Esophagus muscularis mucosa (tissue), 4 donors: ENCODE measurements at places on chromosomes 5 and 9.
A peak's percentile ranks its signal among the peaks of the same experiment; 100 is the strongest.

GRCh38 chr5:40497573-40497972 is 182.1 kb upstream of the PTGER4 start:
- no peak for DNase-seq
- H3K36me3 ChIP-seq, result no peaks in the 10 kb centered on the region
- no peak overlapping the region for H3K4me3 ChIP-seq
- H3K27me3 ChIP-seq, result no peaks in the 10 kb centered on the region
- H3K27ac ChIP-seq, result no peak overlapping the region
- H3K4me1 ChIP-seq, result no peaks in the 10 kb centered on the region

GRCh38 chr9:94920420-94921091 is 194.1 kb downstream of the AOPEP start:
- no peaks in the 10 kb centered on the region for H3K27me3 ChIP-seq
- H3K27ac ChIP-seq, result peak overlapping the region; percentile 85

- no peak overlapping the region for H3K27ac ChIP-seq
- no peaks in the 10 kb centered on the region for H3K36me3 ChIP-seq
- H3K4me3 ChIP-seq, result no peak overlapping the region
- no peaks in the 10 kb centered on the region for H3K27me3 ChIP-seq
Measured at GRCh38 chr5:81226286-81226685, 6.8 kb upstream of the CKMT2 start.

DNA sequence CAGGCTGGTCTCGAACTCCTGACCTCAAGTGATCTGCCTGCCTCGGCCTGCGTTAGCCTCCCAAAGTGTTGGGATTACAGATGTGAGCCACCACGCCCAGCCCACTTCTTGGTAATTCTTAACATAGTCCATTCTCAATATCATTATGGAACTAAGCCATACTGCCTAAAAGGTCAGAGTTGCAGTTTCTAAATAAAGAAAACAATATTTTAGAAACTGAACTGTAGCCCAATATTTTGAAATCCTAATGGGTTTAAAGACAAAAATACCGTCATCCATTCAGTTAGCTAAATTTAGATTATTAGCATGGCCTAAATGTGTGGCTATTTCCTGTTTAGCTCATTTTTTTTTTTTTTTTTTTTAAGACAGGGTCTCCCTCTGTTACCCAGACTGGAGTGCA is 99.5 kb downstream of the USP20 start:
- no peak for DNase-seq
- H3K27me3 ChIP-seq, result no peaks in the 10 kb centered on the region
- peaks cover 2% of the 10 kb centered on the region for H3K36me3 ChIP-seq
- H3K27ac ChIP-seq, result peak overlapping the region; percentile 73

DNA sequence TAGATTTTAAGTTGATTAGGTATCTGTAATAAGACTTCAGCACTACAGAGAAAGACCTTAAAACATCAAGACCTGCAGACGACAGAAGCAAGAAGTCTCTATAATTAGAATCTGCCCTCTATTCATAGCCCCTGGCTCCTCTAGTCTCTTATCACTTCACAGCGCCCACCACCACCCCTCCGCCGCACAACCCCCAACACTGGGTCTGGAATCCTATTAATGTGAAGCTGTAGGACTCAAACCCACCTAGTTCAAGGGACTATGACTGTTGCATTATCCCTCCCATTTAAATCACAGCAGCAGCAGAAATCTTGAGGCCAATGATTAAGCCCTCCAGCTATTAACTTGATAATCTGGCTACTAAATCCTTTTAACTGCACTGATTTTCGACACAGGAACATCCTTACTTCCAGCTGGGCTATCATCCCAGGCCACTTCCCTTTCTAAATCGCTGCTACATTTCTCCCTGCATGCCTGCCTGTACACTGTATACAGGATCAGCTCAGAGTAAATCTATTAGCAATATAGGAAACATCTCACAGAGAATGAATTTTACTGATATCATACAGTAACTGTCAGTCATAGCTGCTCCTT is 159.5 kb upstream of the GRAMD2B start:
- no peak for DNase-seq
- no peak overlapping the region for H3K27ac ChIP-seq
- no peaks in the 10 kb centered on the region for H3K27me3 ChIP-seq
- no peaks in the 10 kb centered on the region for H3K4me1 ChIP-seq
- H3K4me3 ChIP-seq, result no peak overlapping the region
- no peaks in the 10 kb centered on the region for H3K36me3 ChIP-seq

GRCh38 chr9:99354104-99354503 is 132.0 kb downstream of the SEC61B start:
- peaks cover 3% of the 10 kb centered on the region for H3K4me1 ChIP-seq
- H3K4me3 ChIP-seq, result no peak overlapping the region

- DNase-seq, result peak; percentile 39
- no peaks in the 10 kb centered on the region for H3K36me3 ChIP-seq
- no peak overlapping the region for H3K27ac ChIP-seq
- H3K4me3 ChIP-seq, result no peak overlapping the region
Measured at GRCh38 chr5:73232266-73233041, 59.5 kb downstream of the TMEM174 start.

GRCh38 chr5:125331987-125332598 is 585.7 kb upstream of the ZNF608 start:
- no peak overlapping the region for H3K4me3 ChIP-seq
- peaks cover 18% of the 10 kb centered on the region for H3K4me1 ChIP-seq
- no peak for DNase-seq
- no peaks in the 10 kb centered on the region for H3K36me3 ChIP-seq
- H3K27me3 ChIP-seq, result no peaks in the 10 kb centered on the region

GRCh38 chr5:81388169-81388568 is 5.8 kb downstream of the ACOT12 start:
- DNase-seq, result no peak
- H3K4me3 ChIP-seq, result no peak overlapping the region
- no peaks in the 10 kb centered on the region for H3K36me3 ChIP-seq
- H3K4me1 ChIP-seq, result no peaks in the 10 kb centered on the region
- H3K27ac ChIP-seq, result no peak overlapping the region
- peaks cover 43% of the 10 kb centered on the region for H3K27me3 ChIP-seq

- H3K27ac ChIP-seq, result no peak overlapping the region
- H3K27me3 ChIP-seq, result no peaks in the 10 kb centered on the region
- H3K36me3 ChIP-seq, result no peaks in the 10 kb centered on the region
- no peak for DNase-seq
- H3K4me1 ChIP-seq, result no peaks in the 10 kb centered on the region
Measured at GRCh38 chr9:123695386-123695785, 234.5 kb downstream of the DENND1A start.

GRCh38 chr9:673264-673965 is 168.1 kb upstream of the DMRT1 start:
- H3K27ac ChIP-seq, result peak overlapping the region; percentile 49
- peaks cover 30% of the 10 kb centered on the region for H3K4me1 ChIP-seq
- no peak overlapping the region for H3K4me3 ChIP-seq
- no peak for DNase-seq
- no peaks in the 10 kb centered on the region for H3K36me3 ChIP-seq
- H3K27me3 ChIP-seq, result no peaks in the 10 kb centered on the region

- no peaks in the 10 kb centered on the region for H3K27me3 ChIP-seq
- H3K27ac ChIP-seq, result peak overlapping the region; percentile 2
- peaks cover 23% of the 10 kb centered on the region for H3K4me1 ChIP-seq
- H3K36me3 ChIP-seq, result no peaks in the 10 kb centered on the region
- no peak overlapping the region for H3K4me3 ChIP-seq
Measured at GRCh38 chr9:110078604-110079003, 129.4 kb downstream of the C9orf152 start.

- H3K27ac ChIP-seq, result no peak overlapping the region
- no peaks in the 10 kb centered on the region for H3K36me3 ChIP-seq
- no peaks in the 10 kb centered on the region for H3K4me1 ChIP-seq
- no peaks in the 10 kb centered on the region for H3K27me3 ChIP-seq
- no peak for DNase-seq
Measured at GRCh38 chr9:111854799-111855198, 41.8 kb upstream of the UGCG start.

DNA sequence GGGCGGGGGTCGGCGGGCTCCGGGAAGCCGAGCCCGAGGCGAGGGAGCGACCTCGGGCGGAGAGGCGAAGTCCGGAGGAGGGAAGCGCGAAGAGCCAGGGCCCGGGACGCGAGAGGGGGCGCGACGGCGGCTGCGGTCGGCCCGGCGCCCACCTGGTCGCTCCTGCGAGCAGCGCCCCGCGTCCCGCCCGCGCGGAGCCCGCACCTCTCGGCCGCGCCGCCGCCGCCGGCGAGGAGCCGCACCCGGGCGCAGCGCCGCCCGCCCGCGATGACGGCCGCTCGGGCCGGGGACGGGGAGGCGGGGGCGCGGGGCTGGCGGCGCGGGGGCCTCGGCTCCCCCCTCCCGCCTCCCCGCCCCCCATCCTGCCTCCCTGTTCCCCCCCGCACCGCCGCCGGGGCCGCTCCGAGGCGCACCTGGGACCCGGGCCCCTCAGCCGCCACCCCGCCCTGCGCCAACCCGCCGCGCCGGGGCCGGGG is 2.6 kb downstream of the NR5A1 start:
- H3K27me3 ChIP-seq, result peaks cover 37% of the 10 kb centered on the region
- no peaks in the 10 kb centered on the region for H3K36me3 ChIP-seq
- DNase-seq, result no peak

GRCh38 chr5:1017691-1018455 is 9.3 kb downstream of the NKD2 start:
- H3K27me3 ChIP-seq, result no peaks in the 10 kb centered on the region
- no peaks in the 10 kb centered on the region for H3K4me1 ChIP-seq
- no peaks in the 10 kb centered on the region for H3K36me3 ChIP-seq
- no peak for DNase-seq
- H3K4me3 ChIP-seq, result no peak overlapping the region

GRCh38 chr5:22852807-22853660 is at the start of gene CDH12:
Gene CDH12, minus strand, starts transcription at chr5:22853344.
- no peak for DNase-seq
- H3K36me3 ChIP-seq, result no peaks in the 10 kb centered on the region
- no peaks in the 10 kb centered on the region for H3K27me3 ChIP-seq

GRCh38 chr9:127966416-127967150 is 14.2 kb downstream of the EEIG1 start:
- H3K36me3 ChIP-seq, result no peaks in the 10 kb centered on the region
- H3K4me3 ChIP-seq, result no peak overlapping the region
- H3K4me1 ChIP-seq, result peaks cover 100% of the 10 kb centered on the region
- no peaks in the 10 kb centered on the region for H3K27me3 ChIP-seq
- peak overlapping the region; percentile 91 for H3K27ac ChIP-seq

GRCh38 chr9:133322701-133323100 is 13.3 kb downstream of the SURF6 start:
- no peak overlapping the region for H3K4me3 ChIP-seq
- no peak for DNase-seq
- H3K27me3 ChIP-seq, result peaks cover 4% of the 10 kb centered on the region
- no peaks in the 10 kb centered on the region for H3K36me3 ChIP-seq

DNA sequence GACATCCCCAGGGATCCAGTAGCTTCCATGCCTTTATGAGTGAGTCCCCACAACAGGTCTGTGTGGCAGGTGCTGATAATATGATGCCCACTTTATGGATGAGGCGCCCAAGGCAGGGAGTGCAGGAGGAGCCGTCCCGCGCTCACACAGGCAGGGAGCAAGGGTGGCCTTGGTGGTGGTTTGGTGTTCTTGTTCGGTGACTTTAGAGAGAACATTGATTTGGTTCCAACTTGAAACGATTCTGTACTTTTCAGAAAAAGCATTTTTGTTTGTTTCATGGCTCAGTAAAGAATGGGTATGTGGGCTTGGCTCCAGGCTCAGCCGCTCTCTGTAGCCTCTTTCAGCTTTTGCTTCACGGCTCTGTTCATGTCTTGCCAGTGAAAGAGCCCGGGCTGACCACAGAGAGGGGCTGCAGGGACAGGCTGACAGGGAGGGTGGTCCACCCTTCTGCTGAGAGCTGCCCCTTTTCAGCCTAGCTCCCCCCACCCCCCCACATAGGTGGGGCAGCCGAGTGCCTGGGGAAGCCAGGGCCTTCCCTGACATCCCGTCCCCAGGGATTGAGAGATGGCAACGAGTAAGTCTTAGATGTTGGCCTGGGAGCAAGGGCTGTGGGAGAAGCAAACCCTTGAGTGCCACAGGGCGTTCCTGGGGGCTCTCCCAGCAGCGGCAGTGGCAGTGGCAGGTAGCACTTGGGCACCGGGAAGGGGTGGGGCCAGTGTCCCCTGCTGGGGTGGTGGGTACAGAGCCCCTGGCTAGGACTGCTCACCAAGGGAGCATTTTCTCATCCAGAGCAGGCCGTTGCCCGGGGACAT is 28.0 kb downstream of the NCS1 start:
- peaks cover 8% of the 10 kb centered on the region for H3K36me3 ChIP-seq
- peak overlapping the region; percentile 22 for H3K4me3 ChIP-seq
- DNase-seq, result no peak
- no peaks in the 10 kb centered on the region for H3K27me3 ChIP-seq

GRCh38 chr9:137470785-137471184 is 11.7 kb upstream of the NSMF start:
- no peak for DNase-seq
- no peak overlapping the region for H3K27ac ChIP-seq
- no peaks in the 10 kb centered on the region for H3K36me3 ChIP-seq
- no peaks in the 10 kb centered on the region for H3K4me1 ChIP-seq

GRCh38 chr5:127839496-127840197 is 136.5 kb downstream of the CCDC192 start:
- no peaks in the 10 kb centered on the region for H3K36me3 ChIP-seq
- DNase-seq, result no peak
- H3K27ac ChIP-seq, result no peak overlapping the region
- H3K27me3 ChIP-seq, result no peaks in the 10 kb centered on the region
- peaks cover 6% of the 10 kb centered on the region for H3K4me1 ChIP-seq

GRCh38 chr9:103444176-103444575 is 449.0 kb downstream of the CYLC2 start:
- H3K36me3 ChIP-seq, result no peaks in the 10 kb centered on the region
- no peak overlapping the region for H3K4me3 ChIP-seq
- no peak overlapping the region for H3K27ac ChIP-seq
- H3K4me1 ChIP-seq, result no peaks in the 10 kb centered on the region

DNA sequence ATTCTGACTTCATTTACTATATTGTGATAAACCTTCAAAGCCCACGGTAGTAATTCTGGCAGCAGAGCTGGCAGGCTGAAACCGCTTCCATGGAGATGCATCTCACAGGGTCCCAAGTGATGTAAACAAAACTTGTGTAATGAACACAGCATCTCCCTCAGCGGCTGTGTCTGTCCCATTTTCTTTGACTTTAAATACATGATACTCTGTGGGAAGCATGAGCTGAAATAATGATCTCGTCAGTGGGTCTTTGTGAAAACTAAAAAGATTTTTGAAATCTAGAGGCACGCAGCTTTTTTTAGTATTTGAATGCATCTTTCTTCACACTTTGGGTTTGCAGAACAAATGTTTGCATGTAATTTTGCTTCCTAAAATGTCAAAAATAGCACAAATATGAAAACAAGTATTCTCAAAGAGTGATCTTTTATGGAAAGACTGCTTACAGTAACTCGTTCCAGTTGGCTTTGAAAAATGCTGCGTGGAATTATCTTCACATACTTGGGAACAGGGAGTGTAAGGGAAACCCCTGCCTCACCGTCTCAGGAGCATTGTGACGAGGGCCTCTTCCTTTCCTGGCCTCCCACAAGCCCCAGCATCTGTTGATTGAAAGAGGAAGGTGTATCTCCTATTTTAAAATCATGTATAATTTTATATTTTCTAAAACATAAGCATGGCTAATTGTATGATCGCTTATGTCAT is 18.1 kb upstream of the LPCAT1 start:
- no peak overlapping the region for H3K4me3 ChIP-seq
- H3K27me3 ChIP-seq, result no peaks in the 10 kb centered on the region
- H3K27ac ChIP-seq, result peak overlapping the region; percentile 16

GRCh38 chr5:174283211-174284005 is 237.9 kb downstream of the NSG2 start:
- no peaks in the 10 kb centered on the region for H3K27me3 ChIP-seq
- no peaks in the 10 kb centered on the region for H3K36me3 ChIP-seq
- no peak overlapping the region for H3K4me3 ChIP-seq
- no peak overlapping the region for H3K27ac ChIP-seq
- no peaks in the 10 kb centered on the region for H3K4me1 ChIP-seq

GRCh38 chr9:131709771-131710431 is 30.0 kb downstream of the RAPGEF1 start:
- no peak for DNase-seq
- H3K36me3 ChIP-seq, result no peaks in the 10 kb centered on the region
- peak overlapping the region; percentile 20 for H3K4me3 ChIP-seq
- H3K4me1 ChIP-seq, result peaks cover 71% of the 10 kb centered on the region
